T-helper 9 cell (primary cell): ENCODE measurements at places on chromosomes 2 and 18.

- DNase-seq: no peak
Measured at GRCh38 chr2:133063775-133064174, 393.8 kb upstream of the LYPD1 start.

DNA sequence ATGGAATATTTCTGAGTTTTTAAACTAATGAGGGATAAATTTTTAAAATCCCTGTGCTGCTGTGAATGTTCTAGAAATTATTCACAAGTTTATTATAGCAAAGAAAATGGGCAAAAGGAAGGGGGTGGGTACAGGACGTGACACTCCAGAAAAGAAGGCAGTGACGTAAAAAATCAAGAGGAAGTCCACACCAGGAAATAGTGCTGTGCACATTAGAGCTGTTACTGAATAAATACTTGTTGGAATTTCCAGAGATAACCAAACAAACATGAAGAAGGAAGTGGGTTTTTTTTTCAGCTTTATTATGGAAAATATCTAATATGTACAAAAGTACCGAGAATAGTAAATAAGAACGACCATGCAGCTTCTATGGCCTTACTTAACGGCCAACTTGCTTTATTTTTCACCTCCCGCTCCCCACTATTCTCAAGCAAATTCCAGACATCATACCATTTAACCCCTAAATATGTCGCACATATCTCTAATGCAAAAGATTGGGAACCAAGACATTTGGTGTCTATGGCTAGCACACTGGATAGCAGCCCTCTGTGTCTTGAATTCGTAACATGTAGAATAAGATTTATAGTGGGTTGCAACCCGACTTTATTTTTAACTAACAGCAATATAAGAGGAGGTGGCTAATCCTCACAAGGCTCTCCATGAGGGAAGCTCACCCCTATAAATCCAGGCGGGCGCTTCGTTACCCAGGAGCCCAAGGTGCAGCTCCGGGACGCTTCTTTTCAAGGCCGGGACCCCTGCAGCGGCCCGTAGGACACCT is 580 bp upstream of the NDUFV2 start:
- DNase-seq: no peak

GRCh38 chr2:197131558-197131855 is 179.1 kb downstream of the ANKRD44 start:
- no peak for DNase-seq

- no peak for DNase-seq
Measured at GRCh38 chr18:58178511-58178910, 134.5 kb downstream of the NEDD4L start.

DNA sequence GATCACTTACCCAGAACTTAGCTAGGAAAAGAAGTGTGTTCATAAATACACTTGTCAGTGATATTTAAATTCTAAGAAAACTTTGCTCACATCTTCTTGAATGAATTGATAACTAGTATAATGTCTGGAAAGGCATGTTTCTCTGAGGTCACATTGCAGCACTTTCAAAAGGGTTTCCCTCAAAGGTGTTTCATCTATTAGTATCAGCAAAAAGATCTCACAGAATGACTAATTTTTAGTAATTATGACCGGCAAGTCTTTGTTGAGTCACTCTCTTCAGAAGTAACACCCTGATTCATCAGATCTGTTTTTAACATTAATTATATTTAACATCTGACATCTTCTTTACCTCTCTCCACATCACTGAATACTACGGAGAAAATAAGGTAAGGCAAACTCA is 222.3 kb downstream of the IKZF2 start:
- DNase-seq: no peak

DNA sequence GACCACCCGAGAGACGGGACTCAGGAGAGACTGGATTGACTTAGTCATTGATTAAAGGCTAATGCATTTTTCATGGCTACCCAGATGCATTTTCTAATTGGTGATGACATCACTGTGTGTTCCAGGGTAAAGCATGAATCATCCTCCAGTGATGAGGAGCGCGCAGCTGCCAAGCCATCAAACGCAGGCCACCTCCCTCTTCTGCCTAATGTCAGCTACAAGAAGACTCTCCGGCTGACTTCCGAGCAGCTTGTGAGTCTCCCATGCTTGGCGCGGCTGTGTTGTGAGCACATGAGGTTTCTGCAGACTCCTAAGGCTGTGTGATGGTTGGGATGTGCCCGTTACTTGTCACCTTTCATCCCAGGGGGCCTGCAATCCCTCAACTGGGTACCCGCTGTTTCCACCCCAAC is 56.4 kb downstream of the LPIN1 start:
- DNase-seq: no peak

DNA sequence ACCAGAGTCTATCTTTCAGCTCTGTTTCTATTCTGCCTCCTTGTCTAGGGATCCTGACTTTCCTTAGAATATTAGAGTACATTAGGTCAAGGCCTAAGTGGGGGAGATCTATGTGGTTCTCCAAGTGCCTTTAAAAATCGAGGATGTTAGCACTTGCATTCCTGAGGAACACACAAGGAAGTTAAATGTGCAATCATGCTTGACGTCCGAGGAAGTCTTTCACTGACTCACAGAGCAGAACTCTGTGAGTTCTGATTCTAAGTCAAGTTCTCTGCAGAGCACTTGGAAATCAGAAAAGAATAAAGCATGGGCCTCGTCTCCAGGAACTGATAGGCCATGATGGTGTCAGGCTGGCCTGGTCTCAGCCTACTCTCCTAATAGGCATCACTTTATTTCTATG is 17.2 kb downstream of the FHOD3 start:
- no peak for DNase-seq

GRCh38 chr18:56709463-56709862 is 58.3 kb downstream of the WDR7 start:
- DNase-seq: no peak

DNA sequence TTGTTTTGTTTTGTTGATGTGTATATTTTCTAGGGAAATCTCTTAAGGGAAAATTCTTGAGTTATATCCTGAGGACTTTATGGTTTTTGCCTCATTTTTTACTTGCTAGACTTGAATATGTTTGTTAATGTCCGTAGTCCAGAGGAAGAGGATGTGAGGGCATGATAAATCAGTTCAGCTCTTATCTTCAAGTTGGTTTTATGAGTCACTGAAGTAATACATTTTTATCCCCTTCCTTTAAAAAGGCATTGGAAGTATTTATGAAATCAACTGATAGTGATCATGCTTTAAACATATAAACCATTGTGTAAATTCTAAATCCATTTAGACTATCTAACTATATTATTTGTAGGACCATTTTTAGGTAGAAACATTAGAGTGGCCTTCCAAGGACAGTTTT is 43.9 kb upstream of the CYBRD1 start:
- DNase-seq: no peak

- DNase-seq: no peak
Measured at GRCh38 chr18:13470516-13471197, 252.1 kb downstream of the LDLRAD4 start.

DNA sequence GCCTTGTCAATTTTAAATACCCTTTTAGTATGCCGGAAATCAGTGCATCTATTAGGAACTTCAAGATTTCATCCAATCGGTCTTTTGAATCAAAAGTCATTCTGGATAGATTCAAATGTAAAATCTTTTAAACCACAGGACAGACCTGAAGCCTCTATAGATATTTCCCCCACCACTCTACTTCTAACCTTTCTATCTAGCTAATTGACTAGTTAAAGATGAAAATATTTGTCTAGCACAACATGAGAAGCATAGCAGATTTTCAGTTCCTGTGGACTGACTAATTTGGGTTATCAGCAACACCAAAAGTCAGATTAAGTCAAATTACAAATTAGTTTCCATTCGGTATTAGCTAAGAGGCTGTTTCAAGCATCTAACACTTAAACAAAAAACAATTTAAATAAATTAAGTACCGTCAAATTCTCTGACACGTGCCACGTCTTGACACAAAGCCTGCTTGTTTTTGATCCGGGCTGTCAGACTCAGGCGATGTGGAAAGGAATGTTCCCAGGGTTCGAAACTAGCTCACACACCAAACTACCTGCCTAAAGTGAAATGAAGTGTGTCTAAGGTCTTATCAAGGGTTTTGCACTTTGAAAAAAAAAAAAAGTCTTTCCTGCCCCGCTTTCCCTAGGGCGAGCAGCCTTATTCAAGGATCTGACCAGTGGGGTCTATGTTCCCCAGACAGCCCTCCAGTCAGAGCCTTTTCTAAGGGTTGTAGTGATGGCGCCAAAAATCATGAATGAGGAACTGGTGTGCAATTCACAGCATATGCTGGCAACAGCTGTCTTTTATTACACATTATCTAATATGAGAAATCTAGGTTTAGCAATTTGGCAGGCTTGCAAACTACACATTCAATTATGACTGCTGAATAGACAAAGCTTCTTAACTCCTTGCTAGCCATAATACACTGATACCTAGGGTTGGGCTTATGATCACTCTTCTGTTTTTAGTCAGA is 4.7 kb downstream of the CYTIP start:
- DNase-seq: no peak

GRCh38 chr2:186827411-186827810 is 21.6 kb downstream of the ZSWIM2 start:
- no peak for DNase-seq

DNA sequence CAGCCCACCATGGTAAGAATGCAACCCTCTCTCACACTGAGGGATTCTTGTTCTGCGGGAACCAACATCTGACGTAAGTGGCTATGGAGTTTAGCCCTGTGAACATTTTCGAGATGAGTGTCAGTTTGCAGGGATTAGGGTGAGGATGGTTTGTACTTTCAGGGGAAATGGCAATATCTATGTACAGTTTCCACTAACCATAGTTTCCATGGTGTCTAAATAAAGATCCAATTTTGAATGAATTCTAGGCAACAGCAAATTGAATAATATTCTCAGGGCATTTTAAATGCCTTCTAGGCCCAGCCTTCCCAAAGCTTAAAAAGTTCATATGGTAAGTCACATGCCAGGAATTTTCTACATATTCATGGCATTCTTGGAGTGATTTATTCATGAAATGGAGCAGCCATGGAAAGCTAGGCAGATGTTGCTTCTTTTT is 105.4 kb upstream of the MMADHC start:
- no peak for DNase-seq

- DNase-seq: no peak
Measured at GRCh38 chr2:115161771-115162493, 719.5 kb downstream of the DPP10 start.

GRCh38 chr2:31729442-31730092 is 148.8 kb upstream of the SRD5A2 start:
- DNase-seq: no peak

GRCh38 chr2:86397986-86398385 is 43.2 kb upstream of the KDM3A start:
- DNase-seq: no peak

DNA sequence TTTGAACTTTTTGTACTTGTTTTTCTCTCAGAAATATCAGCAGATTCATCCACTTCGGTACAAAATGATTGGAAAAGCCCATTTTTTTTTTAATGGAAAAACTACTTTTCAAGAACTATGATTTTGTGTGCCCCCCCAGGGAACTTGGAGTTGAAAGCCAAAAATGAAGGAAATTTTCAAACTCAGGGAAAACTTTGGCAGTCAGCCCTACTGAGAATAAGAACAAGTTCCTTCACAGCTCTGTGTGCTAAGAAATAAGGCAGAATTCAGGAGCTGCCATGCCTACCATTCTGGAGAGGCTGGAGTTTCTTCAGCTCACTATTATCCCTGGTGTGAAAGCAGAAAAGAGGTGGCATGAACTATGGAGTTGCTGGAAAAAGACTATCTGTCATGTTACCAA is 226.0 kb upstream of the SLC35G4 start:
- DNase-seq: no peak

DNA sequence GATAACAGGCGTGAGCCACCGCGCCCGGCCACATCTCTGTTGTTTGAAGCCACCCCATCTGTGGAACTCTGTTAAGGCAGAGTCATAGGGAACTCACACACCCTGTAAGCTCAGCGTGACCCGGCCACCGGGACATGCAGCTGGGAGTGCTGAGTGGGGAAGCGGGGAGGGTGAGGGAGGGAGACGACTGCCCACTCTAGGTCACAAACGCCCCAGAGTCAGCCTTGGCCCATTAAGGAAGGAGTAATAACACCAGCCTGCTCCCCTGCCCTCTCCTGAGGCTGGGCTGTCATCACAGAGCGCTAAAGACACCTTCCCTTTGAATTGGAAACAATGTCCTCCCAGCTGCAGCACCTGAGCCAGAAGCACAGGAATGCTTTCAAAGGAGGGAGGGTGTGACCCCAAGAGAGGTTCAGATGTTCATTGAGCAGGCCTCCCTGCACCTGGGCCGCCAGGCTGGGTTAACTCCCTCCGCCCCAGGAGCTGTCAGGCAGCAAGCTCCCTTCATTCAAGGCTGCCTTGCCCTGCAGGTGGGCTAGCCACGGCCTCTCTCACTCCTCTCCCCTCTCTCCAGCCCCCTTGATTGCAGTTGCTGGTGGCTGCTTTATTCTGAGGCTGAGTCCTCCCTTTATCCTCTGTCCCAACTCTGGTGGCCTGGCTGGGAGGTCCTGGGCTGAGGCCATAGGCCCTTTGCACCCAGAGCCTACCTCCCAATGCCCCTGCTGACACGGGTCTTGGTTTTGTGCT is 77.2 kb upstream of the HPCAL1 start:
- no peak for DNase-seq

DNA sequence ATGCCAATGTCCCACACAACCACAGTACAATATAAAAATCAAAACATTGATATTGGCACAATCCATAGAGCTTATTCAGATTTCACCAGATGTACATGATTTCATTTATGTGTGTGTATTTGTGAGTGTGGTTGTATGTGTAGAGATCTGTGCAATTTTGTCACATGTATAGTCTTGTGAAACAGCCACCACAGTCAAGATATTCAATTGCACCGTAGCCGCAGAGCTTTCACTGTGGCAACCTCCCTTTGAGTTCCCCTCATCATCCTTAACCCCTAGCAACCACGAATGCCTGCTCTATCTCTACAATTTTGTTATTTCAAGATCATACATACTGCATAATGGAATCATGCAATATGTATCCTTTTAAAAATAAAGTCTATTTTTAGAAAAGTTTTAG is 391.3 kb downstream of the SETBP1 start:
- no peak for DNase-seq

- DNase-seq: no peak
Measured at GRCh38 chr2:85787282-85787980, 33.6 kb downstream of the ATOH8 start.

DNA sequence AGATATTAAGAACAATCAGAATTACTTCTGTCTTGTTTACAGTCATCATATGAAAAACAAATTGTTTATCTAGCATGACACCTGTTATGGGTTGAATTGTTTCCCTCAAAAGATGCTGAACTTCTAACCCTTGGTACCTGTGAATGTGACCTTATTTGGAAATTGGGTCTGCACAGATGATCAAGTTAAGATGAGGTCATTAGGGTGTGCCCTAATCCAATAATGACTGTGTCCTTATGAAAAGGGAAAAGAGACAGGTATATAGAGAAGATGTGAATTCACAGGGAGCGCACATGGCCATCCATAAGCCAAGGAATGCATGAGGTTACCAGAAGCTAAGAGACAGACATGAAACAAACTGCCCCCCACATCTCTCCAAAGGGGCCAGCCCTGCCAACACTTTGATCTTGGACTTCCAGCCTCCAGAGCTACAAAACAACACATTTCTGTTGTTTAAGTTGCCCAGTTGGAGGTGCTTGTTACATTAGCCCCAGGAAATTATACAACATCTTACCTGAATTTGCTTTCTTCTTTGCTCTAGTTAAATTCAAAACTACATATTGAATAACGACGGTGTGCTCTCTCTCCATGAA is 2.3 kb upstream of the HPCAL1 start:
- no peak for DNase-seq
